ENCODE measurements at places on chromosomes 11 and 22.
A peak's percentile ranks its signal among the peaks of the same experiment; 100 is the strongest.

DNA sequence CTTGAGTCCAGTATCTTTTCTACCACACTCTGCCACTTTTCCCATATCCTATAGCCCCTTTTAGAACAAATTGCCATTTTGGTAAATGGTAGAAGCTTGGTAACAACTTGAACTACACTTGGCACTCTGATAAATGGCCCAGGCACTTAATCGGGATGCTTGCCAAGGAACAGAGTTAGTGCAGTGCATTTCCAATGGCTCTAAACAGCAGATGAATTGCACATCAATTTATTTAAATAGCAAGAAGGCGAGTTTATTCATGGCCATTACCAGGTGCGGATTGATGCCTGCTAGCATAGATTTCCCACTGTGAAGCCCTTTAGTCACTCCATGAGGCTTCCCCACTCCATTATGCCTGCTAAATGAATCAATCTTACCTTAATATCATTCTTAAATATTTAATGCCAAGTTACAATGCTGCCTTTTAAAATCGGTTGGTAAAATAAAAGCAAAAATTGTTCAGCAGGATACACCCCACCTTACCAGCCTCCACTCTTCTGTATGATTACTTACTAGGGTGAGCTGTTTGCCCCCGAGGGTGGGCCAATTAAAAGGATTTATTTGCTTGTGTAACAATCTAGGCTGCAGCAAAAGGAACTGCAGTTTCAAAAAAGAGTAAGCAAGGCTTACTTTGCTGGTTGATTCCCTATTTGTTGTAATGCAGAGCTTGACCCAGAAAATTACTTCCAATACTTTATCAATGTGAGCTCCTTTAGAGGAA, 136.0 kb upstream of the ARHGAP42 start:
- DNase-seq, result no peak

DNA sequence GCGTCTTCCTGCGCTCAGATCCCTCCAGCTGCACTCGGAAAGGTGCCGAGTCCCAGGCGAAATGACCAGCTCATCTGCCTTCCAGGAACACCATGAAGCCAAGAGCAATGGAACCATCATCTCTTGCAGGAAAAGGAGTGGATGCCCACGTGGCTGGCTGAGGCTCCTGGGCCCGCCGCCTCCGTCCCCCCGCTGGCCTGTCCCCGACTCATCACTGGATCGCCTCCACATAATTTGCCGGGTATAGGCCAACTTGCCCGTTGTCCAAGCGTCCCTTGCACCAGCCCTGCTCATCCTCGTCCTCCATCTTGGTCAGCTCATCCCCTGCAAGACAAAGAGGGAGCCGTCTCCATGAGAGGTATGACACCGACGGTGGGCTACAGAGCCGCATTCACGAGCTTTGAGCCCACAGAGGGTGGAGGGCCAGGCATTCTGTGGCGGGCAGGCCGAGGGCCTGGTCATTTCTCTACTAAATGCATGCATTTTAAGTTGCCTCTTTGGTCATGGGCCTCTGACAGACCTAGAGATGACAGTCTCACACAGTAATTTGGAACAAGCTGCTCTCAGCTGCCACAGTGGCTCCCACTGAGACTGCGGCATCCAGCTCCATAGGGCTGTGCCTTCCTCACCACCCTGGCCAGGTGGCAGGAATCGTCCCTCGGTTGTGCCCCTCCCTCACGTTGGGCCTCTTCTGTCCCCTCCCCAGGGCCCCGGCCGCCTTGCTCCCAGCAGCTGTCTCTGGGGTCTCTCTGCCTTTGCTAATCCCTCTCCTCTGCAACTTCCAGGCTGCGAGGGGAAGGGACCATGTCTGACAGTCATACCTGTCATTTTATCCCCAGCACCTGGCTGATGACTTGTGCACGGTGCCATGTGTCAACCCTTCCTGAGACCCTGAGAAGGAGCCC, 14.3 kb upstream of the ARFGAP3 start:
- no peak for DNase-seq

DNA sequence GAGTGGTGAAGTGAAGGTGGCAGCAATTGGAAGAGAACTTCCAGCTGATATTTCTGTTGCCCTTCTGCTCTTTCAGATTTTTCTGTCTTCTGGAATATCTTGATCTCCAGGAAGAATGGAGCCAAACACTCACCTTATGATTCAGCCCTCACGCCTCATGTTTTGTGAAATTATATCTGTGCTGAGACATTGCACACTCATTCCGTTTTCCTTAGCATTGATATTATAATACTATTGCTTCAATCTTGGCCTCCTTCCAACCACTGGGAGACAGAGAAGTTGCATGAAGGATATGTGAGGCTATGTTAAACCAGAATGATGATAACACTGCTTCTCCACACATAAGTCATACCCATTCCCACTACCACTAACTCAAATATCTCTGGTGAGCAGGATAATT, 177.9 kb downstream of the ETS1 start:
- no peak for DNase-seq

- no peak for DNase-seq
These were observed 85.6 kb downstream of the CTTN start for GRCh38 chr11:70483917-70484316.

GRCh38 chr22:31431950-31432349, 32.5 kb downstream of the DRG1 start:
- DNase-seq, result no peak

DNA sequence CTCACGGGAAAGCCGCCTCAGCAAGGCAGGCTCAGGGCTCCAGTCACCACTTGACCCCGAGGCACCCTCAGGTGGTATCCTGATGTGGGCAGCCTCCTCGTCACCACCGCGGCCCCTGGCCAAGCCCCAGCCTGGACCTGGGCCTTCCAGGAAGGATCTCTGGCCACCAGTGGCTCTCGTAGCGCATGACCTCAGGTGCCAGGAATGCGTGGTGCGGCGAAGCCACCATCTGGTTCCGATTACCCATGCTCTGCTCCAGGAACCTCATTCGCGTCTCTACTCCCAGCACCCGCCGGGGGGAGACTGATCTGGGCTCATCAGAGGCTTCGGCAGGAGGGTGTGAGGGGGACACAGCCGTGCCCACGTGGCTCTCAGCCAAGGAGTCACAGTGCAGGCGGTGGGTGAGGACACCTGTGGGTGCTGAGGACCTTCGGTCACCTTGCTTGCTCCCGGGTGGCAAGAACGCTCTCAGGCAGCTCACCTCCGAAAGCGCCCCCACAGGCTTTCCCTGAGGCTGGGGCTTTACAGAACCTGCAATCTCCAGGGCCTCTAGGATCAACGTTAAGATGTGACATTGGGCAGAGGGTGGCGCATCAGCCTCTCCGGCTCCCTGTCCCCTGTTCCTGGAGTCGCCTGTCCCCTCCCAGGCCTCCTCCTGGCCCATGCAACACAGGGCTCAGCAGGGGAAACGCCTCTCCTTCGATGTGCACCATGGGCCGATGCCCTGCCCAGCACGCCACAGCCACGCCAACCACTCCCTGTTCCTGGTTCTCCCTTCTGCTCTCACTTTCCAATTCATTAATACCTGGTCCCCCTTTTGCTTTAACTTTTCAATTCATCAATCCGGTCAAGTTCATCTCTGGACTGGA, 39.0 kb downstream of the TBX1 start:
- peak; percentile 93 for DNase-seq

- DNase-seq, result peak; percentile 47
These were observed 25.5 kb upstream of the CYP2D6 start for GRCh38 chr22:42156121-42156520.

GRCh38 chr11:34905666-34906065, 10.5 kb downstream of the APIP start:
- no peak for DNase-seq

DNA sequence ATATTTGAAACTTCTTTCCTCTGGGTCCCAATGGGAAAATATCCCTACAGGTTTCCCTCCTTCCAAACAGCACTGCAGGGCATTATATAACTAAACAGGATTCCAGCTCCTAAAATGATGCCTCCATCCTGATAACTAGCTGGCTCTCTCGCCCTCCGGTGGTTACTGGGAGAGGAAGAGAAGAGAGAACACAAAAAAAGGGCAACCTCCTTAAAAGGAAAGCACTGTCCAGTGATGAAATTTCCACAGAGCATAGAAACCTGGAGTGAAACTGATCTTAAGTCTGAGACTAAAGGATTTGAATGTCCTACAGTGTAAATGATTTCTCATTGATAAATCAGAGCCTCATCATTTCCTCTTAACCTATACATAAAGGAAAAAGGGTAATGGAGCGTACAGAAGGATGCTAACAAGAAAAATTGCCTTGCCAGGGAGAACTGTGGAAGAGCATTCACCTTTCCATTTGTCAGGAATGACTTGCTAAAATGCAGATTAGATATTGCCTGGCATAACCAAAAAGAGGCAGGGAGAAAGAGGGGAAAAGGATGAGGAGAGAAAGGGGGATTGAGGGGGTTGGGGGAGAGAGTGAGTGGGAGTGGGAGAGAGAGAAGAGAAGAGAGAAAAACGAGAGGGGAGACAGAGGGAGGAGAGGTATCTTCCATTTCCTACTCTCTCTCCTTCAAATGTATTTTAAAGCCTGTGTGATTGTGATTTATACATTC, 121.3 kb downstream of the APOL5 start:
- DNase-seq, result peak; percentile 37

DNA sequence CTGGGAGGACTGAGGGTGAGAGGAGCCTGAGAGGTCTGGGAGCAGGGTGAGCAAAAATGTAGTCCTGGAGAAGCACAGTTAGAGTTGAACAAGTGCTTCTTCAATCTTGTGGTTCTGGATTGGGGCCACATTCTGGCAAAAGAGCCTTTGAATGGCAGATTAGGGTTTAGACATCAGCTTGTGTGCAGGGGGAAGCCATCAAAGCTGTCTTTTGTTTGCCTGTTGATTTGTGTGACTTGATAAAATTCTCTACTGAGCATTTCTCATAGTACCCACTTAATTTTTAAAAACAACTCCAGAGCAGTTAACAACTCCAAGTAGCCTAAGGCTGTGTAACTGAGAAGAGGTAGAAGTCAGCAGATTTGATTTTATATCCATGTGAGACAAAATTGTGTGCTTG, 166.2 kb downstream of the FAT3 start:
- no peak for DNase-seq

DNA sequence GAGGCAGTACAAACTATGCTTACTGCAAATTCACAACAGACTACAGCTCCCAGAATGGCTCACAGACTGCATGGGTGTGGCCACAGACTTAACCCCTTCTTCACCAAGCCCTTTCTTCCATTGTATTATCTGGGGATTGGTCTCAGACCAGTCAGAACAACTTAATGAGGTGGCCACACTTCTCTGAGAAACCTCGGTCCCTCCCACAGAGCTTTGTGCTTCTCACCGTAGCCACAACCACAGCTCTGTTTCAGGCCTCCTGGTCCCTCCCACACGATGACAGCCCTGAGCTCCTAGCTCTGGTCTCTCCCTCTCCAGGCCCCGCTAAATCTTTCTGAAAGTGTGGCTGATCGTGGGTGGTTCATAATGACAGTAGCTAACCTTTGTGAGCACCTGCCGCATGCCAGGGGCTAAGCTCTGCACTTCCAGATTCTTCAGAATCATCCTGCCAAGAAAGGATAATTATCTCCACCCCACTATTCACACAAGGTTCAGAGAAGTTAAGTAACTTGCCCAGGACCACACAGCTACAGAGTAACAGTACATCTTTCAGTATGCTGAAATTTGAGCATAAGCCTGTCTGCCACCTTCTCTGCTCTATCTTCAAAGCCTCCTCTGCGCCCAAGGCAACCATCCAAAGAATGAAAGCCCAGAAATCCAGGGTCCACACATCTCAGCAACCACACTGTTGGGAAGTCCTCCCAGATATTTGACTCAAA, 5.4 kb downstream of the PDE2A start:
- DNase-seq, result no peak

DNA sequence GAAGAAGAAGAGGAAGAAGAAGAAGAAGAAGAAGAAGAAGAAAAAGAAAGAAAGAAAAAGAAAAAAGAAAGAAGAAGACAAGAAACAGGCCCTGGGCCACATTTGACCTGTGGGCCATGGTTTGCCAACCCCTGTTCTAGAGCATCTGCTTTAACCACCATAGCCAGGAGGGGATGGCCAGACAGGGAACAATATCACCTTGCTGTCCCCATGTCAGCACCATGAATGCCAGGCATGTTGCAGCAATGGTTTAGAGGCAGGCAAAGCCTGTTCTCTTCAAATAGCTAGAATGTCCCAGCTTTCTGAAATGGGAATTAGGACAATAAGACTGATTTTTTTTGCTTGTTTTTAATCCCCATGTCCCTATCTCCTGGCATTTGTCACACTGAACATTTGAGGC, 338.6 kb upstream of the PLET1 start:
- DNase-seq, result no peak

- DNase-seq, result no peak
These were observed 52.8 kb downstream of the AHNAK start for GRCh38 chr11:62493801-62494200.

DNA sequence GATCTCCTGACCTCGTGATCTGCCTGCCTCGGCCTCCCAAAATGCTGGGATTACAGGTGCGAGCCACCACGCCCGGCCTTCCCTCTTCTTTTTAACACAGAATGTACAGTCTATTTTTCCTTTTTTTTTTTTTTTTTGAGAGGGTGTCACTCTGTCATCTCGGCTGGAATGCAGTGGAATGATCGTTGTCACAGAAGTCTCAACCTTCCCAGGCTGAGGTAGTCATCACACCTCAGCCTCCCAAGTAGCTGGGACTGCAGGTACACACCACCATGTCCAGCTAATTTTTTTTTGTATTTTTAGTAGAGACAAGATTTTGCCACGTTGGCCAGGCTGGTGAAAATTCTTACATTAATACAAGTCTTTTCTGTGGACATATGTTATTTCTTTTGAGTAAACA, 13.1 kb downstream of the PPP6R2 start:
- no peak for DNase-seq

- DNase-seq, result no peak
These were observed 1255.9 kb downstream of the TBC1D22A start for GRCh38 chr22:48018346-48018745.

DNA sequence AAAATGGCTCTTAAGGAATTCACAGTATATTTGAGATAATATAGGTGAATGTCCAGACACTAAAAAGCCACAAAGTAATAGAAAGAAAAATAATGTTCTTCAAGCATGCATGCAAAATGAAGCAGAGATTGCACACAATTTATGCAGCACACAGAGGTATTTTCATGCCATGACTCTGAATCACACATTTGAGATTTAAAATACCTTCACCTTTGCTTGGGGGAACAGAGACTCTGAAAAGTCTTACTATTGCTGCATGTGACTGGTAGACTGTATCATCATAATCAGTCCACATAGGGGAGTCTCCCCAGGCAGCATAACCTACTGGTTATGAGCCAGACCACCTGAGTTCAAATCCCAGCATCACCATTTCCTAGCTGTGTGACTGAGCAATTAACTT, 96.2 kb downstream of the RCN1 start:
- DNase-seq, result no peak

DNA sequence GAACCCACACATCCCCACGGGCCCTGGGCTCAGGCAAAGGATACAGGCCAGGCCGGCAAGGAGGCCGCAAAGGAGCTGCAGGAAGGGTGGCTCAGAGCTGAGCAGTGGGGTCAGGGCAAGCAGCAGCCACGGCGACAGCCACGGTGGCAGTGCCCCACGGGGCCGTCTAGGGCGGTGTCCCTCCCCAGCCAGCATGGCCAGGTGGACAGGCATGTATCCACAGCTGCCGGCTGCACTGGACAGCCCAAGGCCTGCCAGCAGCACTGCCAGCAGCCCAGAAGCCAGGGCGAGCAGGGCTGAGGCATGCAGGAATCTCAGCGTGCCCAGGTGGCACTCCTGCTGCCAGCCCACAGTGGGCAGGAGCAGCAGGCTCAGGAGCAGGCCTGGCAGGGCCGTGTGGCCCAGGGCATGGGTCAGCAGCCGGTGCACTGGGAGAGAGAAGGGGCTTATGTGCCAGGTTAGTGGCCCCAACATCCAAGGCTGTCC, 3.9 kb downstream of the RHBDD3 start:
- DNase-seq, result no peak
